ENCODE measurements at places on chromosomes 2 and 18.

DNA sequence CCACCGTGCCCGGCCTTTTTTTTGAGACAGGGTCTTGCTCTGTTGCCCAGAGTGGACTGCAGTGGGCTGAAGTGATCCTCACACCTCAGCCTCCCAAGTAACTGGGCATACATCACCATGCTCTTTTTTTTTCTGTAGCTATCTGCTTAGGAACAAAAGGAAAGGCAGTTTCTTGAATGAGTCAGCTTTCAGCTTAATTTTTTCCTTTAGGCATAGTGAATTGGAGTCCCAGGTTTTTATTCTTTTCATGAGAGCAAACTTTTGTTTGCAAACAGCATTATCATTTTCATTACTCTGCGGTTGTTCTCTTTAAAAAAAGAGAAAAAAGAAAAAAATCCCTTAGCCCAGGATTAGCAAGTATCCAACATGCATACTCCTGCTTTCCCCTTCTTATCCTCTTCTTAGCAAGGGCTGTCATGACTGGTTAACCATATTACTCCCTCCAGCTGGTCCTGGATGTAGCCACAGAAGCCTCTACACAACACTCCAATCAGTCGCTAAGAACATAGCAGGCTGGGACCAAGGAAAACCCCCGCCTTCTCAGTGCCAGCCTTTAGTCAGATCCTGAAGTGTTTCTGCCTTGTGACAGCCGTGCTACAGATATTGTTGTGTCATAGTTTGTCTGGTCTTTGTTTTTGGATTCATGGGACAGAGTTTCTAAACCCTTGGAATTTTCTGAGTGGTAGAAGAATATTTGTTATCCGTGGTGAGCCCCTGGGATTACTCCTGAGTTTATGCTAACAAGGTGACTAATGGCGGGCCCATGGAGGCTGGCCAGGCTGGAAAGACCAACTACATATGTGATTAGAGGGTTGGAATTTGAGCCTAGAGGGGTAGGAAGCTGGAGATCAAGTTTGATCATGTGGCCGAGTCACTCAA is 23.3 kb upstream of the ST3GAL5 start:
- DNase-seq = no peak

DNA sequence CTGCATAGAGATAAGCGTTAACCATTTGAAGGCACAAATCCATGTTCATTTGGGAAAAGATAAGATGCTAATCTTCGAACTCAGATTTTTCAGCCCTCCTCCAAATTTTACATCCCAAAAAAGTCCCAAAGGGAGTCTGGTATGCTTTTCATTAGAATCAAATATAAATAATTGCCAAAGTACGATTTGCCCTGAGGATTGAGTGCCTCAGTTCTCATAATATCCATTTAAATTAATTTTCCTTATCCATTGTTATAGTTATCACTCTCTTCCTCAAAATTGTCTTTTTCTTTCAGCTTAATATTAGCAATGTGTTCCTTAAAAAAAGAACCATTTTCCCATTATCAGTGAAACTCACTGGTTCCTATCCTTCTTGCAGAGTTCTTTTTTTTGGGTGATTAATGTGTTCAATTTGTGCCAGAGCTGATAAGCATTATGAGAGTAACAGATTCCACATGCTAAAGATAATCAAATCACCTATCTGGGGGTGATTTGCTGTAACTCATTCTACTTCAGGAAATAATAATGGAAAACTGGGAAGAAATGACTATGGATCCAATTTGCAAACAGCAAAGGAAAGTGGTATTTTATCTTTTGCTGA is 686 bp downstream of the HNMT start:
- DNase-seq = no peak

- DNase-seq = no peak
These were observed 135.9 kb downstream of the ALPK2 start for GRCh38 chr18:58492891-58493469.

DNA sequence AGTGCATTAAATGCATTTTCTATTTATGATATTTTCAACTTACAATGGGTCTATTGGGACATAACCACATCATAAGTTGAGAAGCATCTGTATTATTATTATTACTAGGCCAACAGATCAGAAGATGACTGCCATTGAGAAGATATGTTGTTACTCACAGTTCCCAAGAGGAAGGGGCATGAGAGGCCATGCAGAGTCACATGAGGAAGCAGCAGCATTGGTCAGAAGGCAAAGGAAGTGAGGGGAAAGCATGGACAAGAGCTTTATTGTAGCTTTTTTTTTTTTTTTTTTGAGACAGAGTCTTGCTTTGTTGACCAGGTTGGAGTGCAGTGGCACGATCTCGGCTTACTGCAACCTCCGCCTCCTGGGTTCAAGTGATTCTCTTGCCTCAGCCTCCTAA is 66.2 kb upstream of the LCLAT1 start:
- DNase-seq = no peak

DNA sequence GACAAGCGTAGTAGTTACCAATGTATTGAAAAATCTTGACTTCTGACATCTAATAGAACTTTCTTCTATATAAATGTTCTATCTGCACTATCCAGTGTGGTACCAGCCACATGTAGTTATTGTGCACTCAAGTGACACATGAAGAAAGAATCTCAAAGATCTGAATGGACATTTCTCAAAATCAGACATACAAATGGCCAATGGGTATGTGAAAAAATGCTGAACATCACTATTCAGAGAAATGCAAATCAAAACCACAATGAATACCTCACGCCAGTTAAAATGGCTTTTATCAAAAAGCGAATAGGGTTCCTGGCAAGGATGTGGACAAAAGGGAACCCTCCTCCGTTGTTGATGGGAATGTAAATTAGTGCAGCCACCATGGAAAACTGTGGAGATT is 37.5 kb upstream of the SMCHD1 start:
- no peak for DNase-seq

- no peak for DNase-seq
These were observed 212.3 kb downstream of the CDH20 start for GRCh38 chr18:61545281-61546245.

GRCh38 chr2:22692746-22693145 is 692.2 kb upstream of the KLHL29 start:
- DNase-seq = no peak

GRCh38 chr2:102304711-102305611 is 6.4 kb upstream of the IL1RL1 start:
- DNase-seq = no peak

GRCh38 chr2:179692610-179693009 is 168.8 kb downstream of the ZNF385B start:
- no peak for DNase-seq

GRCh38 chr2:180001726-180002125 is 5.4 kb downstream of the CWC22 start:
- DNase-seq = no peak
